Activated CD8-positive, alpha-beta T cell treated with anti-CD3 and anti-CD28 coated beads, Interleukin-2, amount 10 ng/mL, durations not matched to agents 7 days and 5 days (primary cell): ENCODE measurements at places on chromosomes 2 and 18.

DNA sequence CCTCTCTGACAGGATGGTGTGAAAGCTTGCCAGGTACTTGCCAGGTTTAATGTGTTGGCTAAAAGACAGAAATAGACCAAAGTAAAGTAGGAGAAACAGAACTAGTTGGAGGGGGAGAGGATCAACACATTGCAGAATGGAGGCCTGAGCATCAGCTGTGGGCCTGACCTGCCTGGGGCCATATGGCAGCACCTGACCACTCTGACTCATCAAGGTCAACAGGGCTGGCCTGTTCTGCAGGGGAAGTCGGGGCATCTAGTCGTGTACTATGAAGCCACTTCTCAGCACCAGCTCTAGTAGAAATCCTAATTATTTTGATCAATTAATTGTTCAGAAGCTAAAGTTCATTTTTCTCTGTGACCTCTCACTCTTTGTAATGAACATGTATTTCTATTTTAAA is 35.8 kb upstream of the NOSTRIN start:
- DNase-seq = no peak

GRCh38 chr2:238869-239268 is 25.0 kb downstream of the SH3YL1 start:
- DNase-seq = no peak

GRCh38 chr2:118120401-118120780 is 32.1 kb downstream of the INSIG2 start:
- DNase-seq = no peak

- peak; percentile 36 for DNase-seq
Observed at GRCh38 chr2:117832905-117833613, 18.6 kb downstream of the DDX18 start.
